Epithelial cell of esophagus (primary cell): ENCODE measurements at places on chromosomes 13 and 19.

- peak; percentile 86 for DNase-seq
Measured at GRCh38 chr13:110590577-110590976, 24.8 kb upstream of the NAXD start.

- DNase-seq, result no peak
Measured at GRCh38 chr19:31332096-31332495, 17.1 kb downstream of the TSHZ3 start.

DNA sequence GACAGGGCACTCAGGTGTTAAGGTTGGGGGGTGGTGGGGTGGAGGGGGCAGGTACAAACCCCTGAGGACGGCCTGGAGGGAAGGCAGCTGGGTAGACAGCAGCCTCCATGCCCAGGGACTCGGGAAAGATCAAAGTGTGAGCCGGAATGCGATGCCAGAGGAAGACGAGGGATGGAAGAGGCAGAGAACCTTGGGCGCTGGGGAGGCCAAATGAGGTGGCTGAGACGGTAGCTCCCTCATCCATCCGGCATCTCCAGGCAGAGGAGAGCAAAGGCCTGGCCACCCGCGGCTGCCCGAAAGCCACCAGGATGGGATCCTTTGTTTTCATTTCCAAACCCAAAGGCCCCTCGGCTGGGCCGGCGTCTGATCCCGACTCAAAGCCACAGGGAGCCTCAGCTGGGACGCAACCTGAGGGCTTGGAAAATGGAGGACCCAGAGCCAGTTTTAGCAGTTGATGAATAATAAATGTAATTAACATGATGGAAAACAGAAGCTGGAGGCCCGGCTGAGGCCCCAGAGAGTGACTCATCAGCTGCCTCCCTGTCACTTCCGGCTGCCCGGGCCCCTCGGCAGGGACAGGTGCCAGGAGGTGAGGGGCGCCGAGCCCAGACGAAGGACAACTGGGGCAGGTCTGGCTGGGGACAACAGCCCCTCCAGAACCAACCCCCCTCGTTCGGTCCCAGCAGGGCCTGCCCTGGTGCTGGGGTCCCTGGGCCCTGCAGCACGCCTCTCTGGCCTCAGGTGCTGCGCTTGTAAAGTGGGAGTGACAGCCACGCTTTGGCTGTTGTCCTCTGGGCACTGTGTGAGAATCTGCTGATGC, 61.6 kb downstream of the CEBPG start:
- peak; percentile 8 for DNase-seq

DNA sequence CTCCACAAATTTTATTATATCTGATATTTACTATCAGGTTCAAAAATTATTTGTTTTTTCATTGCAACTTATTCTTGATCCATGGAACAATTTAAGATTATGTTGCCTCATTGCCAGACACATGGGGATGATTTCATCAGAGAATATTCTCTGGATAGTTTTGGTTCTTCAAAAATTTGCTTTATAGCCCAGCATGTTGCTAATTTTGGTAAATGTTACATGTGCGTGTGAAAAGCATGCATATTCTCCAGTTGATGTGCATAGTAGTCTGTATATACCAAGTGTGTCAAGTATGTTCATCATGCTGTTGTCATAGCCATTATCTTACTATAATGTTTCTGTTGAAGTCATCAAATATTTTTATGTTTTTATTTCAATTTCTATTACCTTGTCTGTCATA, 122.3 kb downstream of the RFC3 start:
- no peak for DNase-seq

DNA sequence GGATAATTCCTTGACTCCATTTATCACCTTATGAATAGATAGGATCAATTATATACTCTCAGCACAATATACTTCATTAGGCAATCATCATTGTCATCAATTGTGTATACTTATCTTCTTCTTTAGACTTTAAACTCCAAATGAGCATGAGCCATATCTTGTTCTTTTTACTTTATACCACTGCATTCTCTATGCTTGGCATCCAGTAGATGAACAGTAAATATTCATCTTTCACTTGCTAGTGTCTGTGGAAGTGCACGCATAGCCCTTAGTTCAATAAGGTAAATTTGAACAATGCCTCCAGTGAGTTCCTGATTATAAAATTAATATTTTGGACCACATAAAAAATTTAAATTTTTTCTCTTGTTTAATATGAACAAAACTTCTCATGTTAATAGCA, 172.3 kb upstream of the SPRY2 start:
- no peak for DNase-seq

DNA sequence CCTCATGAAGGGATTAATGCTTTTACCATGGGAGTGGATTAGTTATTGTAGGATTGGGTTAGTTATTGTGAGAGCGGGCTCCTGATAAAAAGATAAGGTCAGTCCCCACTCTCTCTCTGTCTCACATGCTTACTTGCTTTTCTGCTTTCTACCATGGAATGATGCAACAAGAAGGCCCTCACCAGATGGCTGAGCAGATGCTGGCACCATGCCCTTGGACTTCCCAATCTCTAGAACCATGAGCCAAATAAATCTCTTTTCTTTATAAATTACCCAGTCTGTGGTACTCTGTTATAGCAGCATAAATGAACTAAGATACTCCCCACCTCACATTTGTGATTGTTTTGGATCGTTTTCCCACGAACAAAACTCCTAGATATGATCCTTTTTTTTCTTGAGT, 353.8 kb downstream of the DNAJC15 start:
- no peak for DNase-seq

GRCh38 chr13:22735011-22735995, 445.5 kb upstream of the SGCG start:
- no peak for DNase-seq
